ENCODE measurements at places on chromosomes 5 and 9. TPM values are rescaled to one million over a fixed set of nuclear protein-coding genes. Genes with fewer than 3 reads are reported as not detected.

Gene SLC34A3
- not detected for total RNA-seq

Gene ZNF658
- total RNA-seq: 2.1 TPM

Gene LHX3
- total RNA-seq: not detected

Gene TEX48
- total RNA-seq: not detected

Gene FBP2
- not detected for total RNA-seq

Gene CDC42SE2
- 15.1 TPM for total RNA-seq

Gene FEM1C
- 14.7 TPM for total RNA-seq

- DNase-seq: no peak
- no peaks in the 10 kb centered on the region for H3K36me3 ChIP-seq
- H3K27ac ChIP-seq: no peak overlapping the region
- peaks cover 3% of the 10 kb centered on the region for H3K27me3 ChIP-seq
- peaks cover 17% of the 10 kb centered on the region for H3K4me1 ChIP-seq
Measured at GRCh38 chr9:76588316-76588715, 129.3 kb downstream of the GCNT1 start.

GRCh38 chr9:8718121-8718725 is 918.6 kb upstream of the DMAC1 start:
- H3K36me3 ChIP-seq: no peaks in the 10 kb centered on the region
- no peak overlapping the region for H3K4me3 ChIP-seq
- no peak overlapping the region for H3K27ac ChIP-seq
- no peaks in the 10 kb centered on the region for H3K27me3 ChIP-seq
- DNase-seq: no peak
- H3K4me1 ChIP-seq: no peaks in the 10 kb centered on the region

GRCh38 chr9:116546711-116547581 is 140.2 kb upstream of the TRIM32 start:
- H3K27ac ChIP-seq: peak overlapping the region; percentile 56
- no peaks in the 10 kb centered on the region for H3K36me3 ChIP-seq
- no peaks in the 10 kb centered on the region for H3K27me3 ChIP-seq
- no peak overlapping the region for H3K4me3 ChIP-seq

DNA sequence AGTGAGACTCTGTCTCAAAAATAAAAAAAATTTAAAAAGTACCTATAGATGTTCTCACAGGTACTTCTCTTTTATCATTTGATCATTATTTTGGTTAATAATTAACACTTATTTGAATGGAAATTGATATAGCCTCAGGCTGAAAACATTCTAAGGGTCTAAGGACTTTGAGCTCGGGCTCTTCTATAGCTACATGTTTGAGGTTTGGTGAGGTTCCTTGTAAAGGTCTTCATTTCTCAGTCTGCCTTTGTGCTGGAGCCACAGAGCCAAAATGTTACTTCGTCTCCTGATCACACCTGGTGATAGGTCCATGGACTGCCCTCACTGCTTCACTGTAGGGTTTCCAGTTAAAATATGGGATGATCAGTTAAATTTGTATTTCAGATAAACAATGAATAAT is 22.6 kb downstream of the ARHGEF37 start:
- DNase-seq: no peak
- peaks cover 21% of the 10 kb centered on the region for H3K4me1 ChIP-seq
- peaks cover 2% of the 10 kb centered on the region for H3K27me3 ChIP-seq
- H3K27ac ChIP-seq: no peak overlapping the region
- H3K4me3 ChIP-seq: no peak overlapping the region

DNA sequence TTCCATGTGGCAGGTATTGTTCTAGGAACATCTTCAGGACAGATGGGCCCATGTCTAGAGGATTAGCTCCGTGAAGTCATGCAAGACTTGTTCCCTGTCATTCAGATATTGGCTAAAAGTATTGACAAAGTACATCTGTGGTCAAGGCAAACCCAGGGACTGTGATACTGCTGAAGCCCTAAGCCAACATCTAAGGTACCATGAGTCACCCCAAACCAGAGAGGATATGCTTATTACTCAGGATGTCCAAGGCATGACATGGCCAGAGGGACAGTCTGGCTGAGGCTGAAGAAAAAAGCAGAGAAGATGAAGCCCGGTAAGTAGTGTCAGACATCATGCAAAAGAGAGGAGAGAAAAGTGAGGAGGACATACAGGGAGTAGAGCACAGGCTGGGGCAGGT is 31.0 kb downstream of the HMHB1 start:
- no peak overlapping the region for H3K4me3 ChIP-seq
- no peak overlapping the region for H3K27ac ChIP-seq
- no peaks in the 10 kb centered on the region for H3K36me3 ChIP-seq
- DNase-seq: peak; percentile 24
- H3K4me1 ChIP-seq: peaks cover 8% of the 10 kb centered on the region

- no peak for DNase-seq
- no peak overlapping the region for H3K4me3 ChIP-seq
- H3K4me1 ChIP-seq: peaks cover 16% of the 10 kb centered on the region
- no peak overlapping the region for H3K27ac ChIP-seq
- no peaks in the 10 kb centered on the region for H3K36me3 ChIP-seq
Measured at GRCh38 chr5:127863161-127863560, 160.0 kb downstream of the CCDC192 start.

DNA sequence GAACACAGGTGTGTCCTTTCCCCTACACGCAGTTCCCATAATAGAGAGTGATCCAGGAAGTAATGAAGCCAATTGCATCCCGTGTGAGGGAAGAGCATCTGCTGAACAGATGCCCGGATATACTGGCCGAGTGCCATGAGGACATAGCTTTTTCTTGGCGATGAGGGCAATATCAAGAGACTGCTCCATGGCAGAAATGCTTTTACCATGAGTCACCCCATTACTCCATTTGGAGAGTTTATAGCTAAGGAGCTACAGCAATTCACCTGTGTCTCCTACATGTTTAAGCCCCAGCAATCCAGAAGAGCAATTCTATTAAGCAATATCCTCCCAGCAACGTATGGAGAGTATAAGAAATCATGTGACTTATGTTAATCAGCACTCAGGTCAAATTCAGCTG is 222.0 kb upstream of the KLF4 start:
- DNase-seq: peak; percentile 74
- H3K27ac ChIP-seq: no peak overlapping the region
- H3K36me3 ChIP-seq: no peaks in the 10 kb centered on the region
- H3K4me3 ChIP-seq: no peak overlapping the region
- peaks cover 17% of the 10 kb centered on the region for H3K27me3 ChIP-seq

DNA sequence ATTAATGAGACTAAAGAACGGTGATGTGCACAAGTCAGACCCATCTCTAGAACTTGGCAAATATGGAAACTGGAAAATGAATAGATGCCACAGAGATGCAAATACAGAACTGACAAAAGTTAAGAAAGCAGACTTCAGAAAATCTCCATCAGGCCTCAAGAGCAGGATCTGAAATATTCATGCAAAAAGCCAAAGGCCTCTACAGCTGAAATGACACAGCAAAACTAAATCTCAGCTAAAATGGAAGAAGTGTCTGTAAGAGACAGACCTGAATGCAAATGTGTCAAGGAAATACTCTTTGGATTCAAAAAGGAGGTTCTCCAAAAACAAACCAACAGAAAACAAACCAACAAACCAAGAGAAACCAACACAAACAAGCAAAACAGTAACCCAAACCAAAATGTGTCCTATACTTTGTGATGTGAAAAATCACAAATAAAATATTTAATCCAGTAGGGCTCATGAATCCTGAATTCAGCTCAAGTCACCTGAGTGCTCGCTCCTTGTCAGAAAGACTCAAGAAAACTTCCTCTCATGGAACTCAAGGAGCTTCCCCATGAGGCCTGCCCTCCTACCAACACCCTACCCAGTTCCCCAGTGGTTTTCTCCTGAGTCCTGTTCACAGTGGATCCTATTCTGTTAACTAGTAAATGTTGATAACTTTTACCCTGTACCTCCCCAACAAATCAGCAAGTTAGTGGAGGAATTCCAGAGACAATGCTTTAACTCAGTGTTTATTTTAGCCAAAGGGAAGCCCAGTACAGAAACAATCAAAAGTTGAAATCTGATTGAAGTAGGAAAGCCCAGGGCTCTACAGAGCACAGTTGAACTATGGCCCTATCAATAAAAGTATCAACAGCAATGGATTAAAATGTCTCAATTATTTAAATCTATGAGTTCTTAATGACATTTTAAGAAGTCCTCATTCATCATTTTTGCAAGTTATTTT is 14.6 kb downstream of the MRPS27 start:
- H3K4me3 ChIP-seq: no peak overlapping the region
- peaks cover under 1% of the 10 kb centered on the region for H3K36me3 ChIP-seq
- no peaks in the 10 kb centered on the region for H3K27me3 ChIP-seq
- DNase-seq: no peak

GRCh38 chr9:110710420-110710819 is 41.8 kb downstream of the MUSK start:
- H3K27ac ChIP-seq: no peak overlapping the region
- DNase-seq: no peak
- H3K4me3 ChIP-seq: no peak overlapping the region
- peaks cover 2% of the 10 kb centered on the region for H3K27me3 ChIP-seq

DNA sequence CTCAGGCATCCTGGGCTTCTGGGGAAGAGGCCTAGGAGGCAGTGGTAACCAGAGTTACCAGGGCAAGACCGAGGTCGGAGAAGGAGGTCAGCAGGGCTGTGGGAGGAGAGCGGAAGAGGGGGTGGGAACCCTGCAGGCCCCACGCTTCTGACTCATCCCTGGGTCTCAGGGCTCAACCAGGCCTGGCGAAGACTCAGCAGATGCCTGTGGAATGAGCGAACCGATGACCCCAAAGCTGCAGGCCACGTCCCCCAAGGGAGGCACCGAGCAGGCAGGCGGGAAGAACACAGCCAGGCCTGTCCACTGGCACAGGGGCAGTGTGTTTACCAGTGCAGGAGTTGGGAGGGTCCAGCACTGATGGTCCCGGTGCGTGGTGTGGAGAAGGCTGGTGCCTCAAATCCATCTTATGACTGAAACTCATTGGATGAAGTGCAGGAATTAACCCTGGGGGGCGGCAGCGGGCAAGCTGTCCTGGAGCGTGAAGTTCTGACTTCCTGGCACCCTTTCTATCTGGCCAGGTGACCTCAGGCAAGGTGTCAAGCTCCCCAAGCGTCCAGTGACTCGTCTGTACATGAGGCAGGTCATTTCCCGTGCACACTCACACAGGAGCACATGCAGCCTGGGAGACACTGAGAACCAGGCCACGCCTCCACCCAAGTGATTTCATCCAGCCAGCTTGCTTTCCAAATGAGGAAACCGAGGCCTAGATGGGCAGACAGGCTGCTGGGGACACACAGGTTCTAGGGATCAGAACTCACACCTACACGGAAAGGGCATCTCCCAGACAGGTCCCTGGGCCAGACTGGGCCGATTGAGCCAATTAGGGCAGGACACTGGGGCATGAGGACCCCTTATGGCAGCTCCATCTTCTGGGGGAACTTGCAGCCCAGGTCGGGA is 69.1 kb downstream of the ADAMTS2 start:
- H3K4me1 ChIP-seq: peaks cover 65% of the 10 kb centered on the region
- peak; percentile 96 for DNase-seq
- peak overlapping the region; percentile 100 for H3K27ac ChIP-seq
- peaks cover 1% of the 10 kb centered on the region for H3K27me3 ChIP-seq
- H3K36me3 ChIP-seq: no peaks in the 10 kb centered on the region
- H3K4me3 ChIP-seq: peak overlapping the region; percentile 76

DNA sequence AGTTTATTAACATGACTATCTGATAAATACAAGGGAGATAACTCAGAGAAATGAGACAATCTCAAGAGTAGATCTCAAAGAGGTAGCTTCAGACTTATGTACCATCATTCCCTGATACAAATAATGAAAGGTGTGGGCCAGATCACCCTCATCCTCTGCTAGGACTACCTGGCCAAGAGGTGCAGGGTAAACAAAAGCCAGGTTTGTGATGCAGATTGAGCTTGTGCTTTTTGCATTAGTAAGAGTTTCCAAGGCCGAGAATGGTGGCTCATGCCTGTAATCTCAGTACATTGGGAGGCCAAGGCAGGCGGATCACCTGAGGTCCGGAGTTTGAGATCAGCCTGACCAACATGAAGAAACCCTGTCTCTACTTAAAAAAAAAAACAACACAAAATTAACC is 8.9 kb upstream of the SPIN1 start:
- no peak for DNase-seq
- H3K4me1 ChIP-seq: no peaks in the 10 kb centered on the region
- peaks cover 7% of the 10 kb centered on the region for H3K36me3 ChIP-seq

DNA sequence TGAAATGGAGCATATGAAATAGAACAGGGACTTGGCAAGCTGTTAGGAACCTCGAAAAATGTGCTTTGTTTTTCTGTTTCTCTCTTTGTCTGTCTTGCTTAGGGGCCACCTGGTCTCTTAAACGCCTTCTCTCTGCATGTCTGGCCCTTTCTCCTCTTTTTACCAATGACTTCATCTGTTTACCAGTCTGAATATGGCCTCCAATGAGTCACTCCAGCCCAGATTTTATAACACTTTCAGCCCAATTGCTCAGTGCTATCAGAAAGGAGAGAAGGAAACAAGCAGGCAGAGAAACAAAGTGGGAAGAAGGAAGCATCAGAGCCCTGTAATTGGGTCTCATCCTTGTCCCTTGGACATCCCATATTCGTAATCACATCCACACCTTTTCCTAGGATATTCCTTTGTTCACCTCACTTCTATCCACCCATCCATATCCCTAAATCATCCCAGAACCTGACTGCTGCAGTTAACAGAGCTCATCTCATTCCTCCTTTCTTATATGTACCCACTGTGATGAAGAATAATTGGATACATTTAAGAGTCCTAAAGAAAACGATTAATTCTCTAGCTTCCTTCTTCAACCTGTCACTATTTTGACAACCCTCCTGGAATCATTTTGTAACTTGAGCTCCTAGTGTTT is 151.8 kb upstream of the GPR151 start:
- H3K4me1 ChIP-seq: no peaks in the 10 kb centered on the region
- H3K27me3 ChIP-seq: no peaks in the 10 kb centered on the region
- H3K4me3 ChIP-seq: no peak overlapping the region

DNA sequence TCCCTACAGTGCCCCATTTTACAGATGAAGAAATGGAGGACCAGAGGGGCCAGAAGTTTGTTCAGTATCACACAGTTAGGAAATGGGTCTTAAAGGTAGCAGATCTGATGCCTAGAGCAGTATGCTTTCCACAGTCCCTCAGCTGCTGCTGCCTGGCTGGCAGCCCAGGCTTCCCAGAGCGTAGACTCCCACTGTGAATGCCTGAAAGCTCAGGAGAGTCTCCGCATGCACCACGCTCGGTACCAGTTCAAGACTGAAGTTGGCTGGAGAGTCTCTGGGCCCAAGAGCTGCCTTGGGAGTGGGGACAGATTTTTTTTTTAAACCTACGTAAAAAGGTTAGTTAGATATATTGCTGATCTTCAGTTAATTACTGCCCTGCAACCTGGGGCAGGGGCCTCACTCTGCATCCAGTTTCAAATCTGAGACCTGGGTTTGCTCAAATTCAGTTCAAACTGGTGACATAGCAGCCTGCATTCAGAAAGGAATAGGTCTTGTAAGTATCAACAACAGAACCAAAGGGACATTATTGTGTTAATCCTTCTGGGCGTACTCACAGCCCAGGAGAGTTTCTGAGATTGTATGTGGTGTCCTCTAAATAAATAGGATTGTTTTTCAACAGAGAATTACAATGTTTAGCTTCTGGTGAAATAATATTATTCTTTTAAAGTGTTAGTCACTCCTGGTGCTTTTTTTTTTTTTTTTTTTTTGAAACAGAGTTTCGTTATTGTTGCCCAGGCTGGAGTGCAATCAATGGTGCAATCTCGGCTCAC is 8.3 kb downstream of the NANS start:
- H3K27me3 ChIP-seq: no peaks in the 10 kb centered on the region
- no peak overlapping the region for H3K4me3 ChIP-seq
- no peak for DNase-seq
- peaks cover 38% of the 10 kb centered on the region for H3K36me3 ChIP-seq
- H3K27ac ChIP-seq: no peak overlapping the region

GRCh38 chr9:21841133-21841532 is 38.7 kb downstream of the MTAP start:
- no peaks in the 10 kb centered on the region for H3K27me3 ChIP-seq
- DNase-seq: no peak
- H3K4me1 ChIP-seq: peaks cover 22% of the 10 kb centered on the region

- DNase-seq: no peak
- H3K4me1 ChIP-seq: no peaks in the 10 kb centered on the region
- H3K36me3 ChIP-seq: no peaks in the 10 kb centered on the region
- H3K27ac ChIP-seq: no peak overlapping the region
- H3K27me3 ChIP-seq: peaks cover 3% of the 10 kb centered on the region
Measured at GRCh38 chr5:90947667-90948066, 389.1 kb downstream of the ADGRV1 start.

All from HFFc6 (cell line).